ENCODE measurements at places on chromosomes 1 and 21.

GRCh38 chr1:81455481-81455880 lies 345.3 kb upstream of the ADGRL2 start:
- DNase-seq, result no peak

DNA sequence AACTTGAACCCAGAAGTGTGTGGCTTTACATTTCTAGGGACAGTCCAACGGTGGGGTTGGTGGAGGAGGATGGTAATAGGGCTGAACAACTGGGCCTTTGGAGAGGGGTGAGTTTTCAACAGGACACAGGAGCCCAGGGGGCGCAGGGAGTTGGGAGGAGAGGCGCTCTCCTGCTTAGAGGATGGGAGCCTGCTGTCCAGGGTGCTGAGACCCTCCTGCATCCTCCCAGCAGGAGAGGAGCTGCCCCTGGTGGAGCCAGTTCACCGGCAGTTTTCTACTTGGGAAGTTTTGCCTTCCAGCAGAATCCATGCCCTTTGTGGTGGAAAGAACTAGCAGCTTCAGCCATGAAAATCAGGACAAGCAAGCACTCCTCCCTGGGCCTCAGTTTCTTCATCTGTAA lies 8.6 kb downstream of the KCNC4 start:
- no peak for DNase-seq

DNA sequence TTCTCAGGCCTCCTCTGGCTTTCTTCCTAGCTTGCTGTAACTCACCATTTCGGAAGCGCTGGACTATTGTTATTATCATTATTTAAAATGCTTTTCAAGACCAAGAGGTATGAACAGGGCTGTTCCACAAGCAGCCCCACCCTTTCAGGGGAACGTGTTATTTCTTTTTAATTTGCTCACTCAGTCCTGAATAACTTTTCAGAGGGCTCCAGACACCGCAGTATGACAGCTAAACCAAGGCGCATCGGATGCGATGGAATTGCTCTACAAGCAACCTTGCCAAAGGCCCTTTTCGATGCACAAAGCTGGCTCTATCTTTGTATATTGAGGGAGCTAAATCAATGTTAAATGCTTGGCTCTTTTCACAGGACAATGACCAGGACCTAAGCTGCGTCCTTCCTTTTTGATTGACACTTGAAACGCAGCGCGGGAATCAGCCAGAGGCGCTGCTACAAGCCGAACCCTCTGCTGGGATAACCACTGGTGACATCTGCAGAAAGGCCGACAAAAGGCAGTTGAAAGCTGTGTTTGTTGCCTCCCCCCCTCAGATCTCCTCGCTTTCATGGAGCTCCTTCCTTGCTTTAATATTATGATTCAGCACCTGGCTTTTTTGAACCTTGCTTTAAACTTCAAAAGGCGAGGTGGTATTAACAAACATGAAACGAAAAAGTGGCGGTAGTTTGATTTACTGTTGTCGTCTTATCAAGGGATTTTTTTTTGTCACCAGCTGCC lies 204.7 kb upstream of the PROX1 start:
- no peak for DNase-seq

GRCh38 chr1:232686346-232686745 lies 56.4 kb upstream of the SIPA1L2 start:
- DNase-seq, result no peak

- no peak for DNase-seq
These were observed 3.6 kb downstream of the CTBS start for GRCh38 chr1:84570436-84571149.

DNA sequence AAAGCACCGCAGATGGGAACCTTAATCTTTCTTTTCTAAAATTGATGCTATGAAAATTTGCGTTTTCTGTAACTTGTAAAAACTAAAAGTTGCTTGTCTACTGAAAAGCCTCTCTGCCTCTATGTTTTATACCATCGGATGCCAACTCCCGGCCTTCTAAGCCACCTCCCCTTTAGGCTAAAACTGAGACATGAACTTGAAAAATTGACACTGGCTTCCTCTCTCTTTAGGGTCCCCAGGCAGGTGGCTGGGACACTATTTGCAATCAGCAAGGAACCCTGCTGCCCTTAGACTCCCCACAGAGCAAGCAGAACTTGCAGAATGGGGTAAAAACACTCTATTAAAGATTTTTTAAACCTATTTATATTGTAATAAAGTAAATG lies 151.1 kb upstream of the CAMK1G start:
- no peak for DNase-seq

DNA sequence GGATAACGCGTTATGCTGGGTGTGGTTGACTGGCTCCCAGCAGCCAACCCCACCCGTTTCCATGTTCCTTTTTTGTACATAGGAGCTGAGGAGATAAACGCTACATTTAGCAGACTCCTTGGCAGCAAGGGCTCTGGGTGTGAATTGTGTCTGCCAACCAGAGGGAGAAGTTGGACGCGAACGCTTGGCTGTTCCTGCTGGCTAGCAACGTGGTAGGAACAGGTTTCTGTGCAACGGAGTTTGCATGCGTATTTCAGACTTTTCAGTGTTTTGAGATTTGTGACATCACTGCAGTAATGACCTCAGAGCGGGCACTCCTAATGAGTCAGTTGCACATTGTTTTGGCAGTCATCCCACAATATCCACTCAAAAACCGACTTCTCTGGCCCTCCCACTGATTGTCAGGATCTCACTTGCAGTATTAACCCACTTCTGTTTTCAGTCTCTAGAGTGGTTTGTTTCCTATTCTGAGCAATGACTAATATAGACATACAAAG lies 98.7 kb upstream of the RGS1 start:
- no peak for DNase-seq

DNA sequence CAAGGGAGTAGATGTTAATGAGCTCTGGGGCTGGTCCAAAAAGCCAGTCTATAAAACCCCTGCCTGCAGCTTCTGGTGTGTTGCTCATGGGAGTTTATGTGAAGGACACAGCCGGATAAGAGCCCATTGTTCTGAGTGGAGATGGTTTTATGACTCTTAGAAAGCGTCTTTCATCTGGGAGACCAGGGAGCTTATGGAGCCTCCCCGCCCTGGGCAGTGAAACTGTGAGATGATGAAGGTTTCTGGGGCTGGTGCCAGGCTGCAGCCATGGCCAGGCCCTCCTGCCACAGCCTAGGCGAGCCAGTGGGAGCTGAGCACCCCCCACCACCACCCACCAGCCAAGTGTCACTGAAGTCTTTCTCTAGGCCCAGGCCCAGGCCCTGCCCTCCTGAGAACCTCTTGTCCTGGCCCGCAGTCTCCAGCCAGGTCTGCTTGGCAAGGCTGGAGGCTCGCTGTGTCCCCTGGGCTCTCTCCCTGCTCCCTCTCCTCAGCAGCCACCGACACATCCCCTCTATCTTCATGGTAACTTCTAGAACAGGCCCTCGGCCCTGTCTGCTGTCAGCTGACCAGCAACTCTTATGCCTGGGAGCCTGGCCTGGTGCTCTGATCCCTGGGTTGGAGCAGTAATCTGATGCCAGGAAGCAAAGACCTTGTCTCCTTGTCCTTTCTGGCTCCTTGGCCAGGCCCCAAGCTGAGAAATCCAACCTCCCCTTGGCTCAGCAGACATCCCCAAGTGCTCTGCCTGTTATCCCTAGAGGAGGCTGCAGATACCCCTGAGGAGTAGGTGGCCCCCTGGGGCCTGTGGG lies 7.6 kb upstream of the ARHGEF10L start:
- no peak for DNase-seq

DNA sequence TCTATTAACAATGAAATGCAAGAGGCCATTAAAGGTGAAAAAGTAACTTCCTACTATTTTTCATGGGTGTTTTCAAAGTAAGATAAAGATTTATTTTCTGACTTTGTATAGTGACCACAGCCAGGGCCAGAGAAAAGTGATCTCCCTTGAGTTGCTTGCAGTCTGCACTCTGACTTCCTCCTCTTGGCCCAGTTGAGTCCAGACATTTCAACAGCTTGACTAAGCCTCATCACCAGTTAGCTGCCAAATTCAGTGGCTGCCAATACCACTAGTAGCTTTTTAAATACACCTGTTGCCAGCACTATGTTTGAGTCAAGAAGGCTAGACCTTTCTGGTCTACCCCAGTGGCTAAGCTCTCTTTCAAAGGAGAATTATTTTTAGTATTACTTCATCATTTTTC lies 3.7 kb upstream of the NEK7 start:
- DNase-seq, result no peak

- DNase-seq, result no peak
These were observed 83.3 kb upstream of the KCNJ15 start for GRCh38 chr21:38173276-38174035.

- no peak for DNase-seq
These were observed 1.6 kb downstream of the PCAT6 start for GRCh38 chr1:202812176-202813026.

GRCh38 chr1:51340380-51340779 lies 10.0 kb upstream of the TTC39A start:
- DNase-seq, result no peak

- no peak for DNase-seq
These were observed 89.8 kb downstream of the OLFML2B start for GRCh38 chr1:161933592-161934588.

- DNase-seq, result no peak
These were observed 856 bp downstream of the NRDC start for GRCh38 chr1:51877434-51878307.

- DNase-seq, result no peak
These were observed 182.9 kb downstream of the NPHP4 start for GRCh38 chr1:5809207-5809788.

DNA sequence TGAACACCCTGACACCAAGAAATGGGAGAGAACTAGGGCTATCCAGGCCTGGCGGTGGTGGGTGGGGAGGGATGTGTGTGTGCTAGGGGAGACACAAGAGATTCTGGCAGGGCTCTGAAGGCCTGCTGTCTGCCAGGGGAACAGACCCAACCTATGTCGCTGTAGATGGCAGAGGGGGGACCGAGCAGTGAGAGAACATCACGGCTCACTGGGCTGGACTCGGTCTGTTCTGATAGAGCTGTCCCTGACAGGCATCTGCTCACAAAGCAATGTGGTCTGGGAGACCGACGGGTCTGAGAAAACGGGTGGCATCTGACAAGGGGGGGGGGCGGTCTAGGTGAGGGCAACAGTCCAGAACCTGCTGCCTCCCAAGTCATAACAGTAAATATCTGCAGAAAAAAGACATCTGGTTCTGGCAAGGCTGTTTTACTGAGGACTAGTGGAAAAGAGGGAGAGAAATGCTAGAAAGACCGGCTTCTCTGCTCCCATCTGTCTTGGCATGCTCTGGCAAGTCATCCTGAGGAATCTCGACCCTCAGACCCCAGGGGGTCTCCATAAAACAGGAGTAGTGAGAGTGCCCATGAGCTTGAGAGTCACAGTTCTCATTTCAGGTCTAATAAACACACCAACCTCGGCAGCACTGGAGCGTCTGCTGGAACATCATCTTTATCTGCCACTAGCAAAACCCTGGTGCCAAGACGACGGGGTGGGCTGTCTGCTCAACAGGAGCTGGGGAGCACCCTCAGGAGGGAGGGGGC lies 36.5 kb downstream of the SLC66A1 start:
- no peak for DNase-seq

- no peak for DNase-seq
These were observed 103.6 kb downstream of the RHOU start for GRCh38 chr1:228838717-228839500.

DNA sequence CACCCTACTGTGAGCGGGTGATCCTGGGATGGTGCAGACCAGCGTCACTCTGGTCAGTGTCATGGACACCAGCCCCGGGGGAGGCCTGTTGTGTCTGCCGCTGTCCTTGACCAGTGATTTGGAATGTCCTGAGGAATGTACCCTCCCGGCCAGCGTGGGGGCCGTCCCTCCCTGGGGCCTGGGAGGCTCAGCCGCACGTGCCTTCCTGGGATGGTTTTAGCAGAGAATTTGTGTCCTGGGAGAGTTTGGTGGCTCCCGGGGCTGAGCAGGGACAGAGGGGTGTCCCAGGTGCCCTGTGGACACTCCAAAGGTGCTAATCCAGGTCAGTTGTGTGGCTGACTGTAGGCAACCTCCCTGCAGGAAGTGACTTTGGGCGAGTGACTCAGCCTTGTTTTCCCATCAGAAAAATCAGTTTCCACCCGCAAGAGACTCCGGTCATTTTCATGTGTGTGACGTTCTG lies 6.2 kb downstream of the ARHGEF16 start:
- no peak for DNase-seq

DNA sequence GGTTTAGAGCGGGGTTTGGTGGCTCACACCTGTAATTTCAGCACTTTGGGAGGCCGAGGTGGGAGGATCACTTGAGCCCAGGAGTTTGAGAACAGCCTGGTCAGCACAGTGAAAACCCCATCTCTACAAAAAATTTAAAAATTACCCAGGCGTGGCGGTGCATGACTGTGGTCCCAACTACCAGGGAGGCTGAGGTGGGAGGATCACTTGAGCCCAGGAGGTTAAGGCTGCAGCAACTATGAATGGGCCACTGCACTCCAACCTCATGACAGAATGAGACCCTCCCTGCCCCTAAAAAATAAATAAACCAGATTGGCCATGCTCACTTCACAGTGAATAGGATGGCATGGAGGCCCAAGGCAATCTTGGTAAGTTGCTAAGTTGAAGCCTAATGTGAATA lies 168.9 kb downstream of the RHOU start:
- DNase-seq, result no peak

DNA sequence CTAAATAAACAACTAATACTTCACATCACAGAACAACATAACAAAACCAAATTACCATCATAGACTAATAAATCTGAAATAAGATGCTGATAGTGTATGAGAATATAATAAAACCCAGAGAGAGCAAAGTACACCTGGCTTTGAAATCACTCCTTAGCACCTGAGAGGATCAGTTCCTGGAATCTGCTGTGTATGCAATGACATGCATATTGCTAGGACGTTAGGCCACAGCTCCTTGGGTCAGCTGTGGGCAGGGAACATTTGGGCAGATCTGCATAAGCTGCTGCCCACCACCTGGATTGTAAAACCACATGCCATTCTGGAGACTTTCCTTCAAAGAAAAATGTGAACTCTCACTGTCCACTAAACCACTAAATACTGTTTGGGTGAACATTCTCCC lies 81.1 kb downstream of the NR5A2 start:
- no peak for DNase-seq

- DNase-seq, result no peak
These were observed 3.2 kb upstream of the CHAF1B start for GRCh38 chr21:36381841-36382589.

- no peak for DNase-seq
These were observed 57.3 kb downstream of the RHOU start for GRCh38 chr1:228792601-228793000.

DNA sequence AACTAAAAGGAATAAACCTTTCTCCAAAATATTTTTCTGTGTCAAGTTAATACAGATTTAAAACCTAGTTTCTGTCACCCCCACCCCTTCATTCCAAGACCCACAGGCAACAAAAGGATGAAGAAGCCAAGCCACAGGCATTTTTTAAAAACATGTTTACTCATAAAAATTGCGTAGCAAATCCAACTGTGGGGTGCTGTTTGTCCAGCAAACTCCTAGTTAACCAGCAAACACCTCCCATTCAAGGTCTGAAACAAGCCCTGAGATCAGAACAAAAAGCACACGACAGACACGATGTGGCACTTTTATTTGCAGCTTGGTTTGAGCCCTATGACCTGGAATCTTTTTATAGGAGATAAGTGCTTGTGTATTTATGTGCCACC lies 149.9 kb upstream of the CAMK1G start:
- no peak for DNase-seq
